CD4-positive, alpha-beta T cell treated with Interleukin-6 for 4 hours (primary cell): ENCODE measurements at places on chromosomes 1 and 21.

DNA sequence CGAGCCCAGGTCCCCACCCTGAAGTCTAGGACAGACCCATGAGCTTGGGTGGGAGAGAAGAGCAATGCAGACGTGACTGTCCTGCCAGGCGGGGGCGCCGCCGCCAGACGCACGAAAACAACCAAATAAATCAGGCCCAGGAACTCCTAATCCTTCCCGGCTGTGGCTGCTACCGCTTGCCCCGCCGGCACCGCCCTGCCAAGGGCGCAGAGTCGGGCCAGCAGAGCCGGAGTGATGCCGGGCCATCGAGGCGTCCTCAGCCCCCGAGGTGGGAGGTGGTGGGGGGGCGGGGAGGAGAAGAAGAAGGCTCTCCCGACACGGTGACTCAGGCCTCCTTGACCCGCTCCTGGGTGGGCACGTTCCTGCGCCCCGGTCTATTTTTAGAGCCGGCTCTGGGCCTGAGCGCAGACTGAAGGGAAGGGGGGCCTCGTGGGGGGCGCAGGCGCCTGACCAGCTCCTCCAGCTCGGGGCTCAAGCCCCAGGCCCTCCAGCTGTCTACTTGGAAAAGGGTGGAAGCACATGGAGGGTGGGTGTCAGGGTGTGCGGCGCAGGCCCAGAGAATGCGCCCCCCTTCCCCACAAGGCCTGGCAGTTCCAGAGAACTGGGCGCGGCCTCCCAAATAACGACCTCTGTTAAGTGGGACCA is 10.7 kb upstream of the COL16A1 start:
- DNase-seq, result peak; percentile 58

- DNase-seq, result no peak
These were observed 52.5 kb downstream of the SLC30A10 start for GRCh38 chr1:219875860-219876259.

GRCh38 chr21:41616031-41616591 is 108.2 kb upstream of the TMPRSS2 start:
- no peak for DNase-seq

GRCh38 chr1:160605205-160605604 is 25.9 kb upstream of the CD84 start:
- no peak for DNase-seq

GRCh38 chr1:233337505-233337904 is 10.0 kb downstream of the MAP3K21 start:
- DNase-seq, result no peak
